ENCODE measurements at places on chromosomes 11 and 22. TPM values are rescaled to one million over a fixed set of nuclear protein-coding genes. Genes with fewer than 3 reads are reported as not detected.
A peak's percentile ranks its signal among the peaks of the same experiment; 100 is the strongest.

VPREB1 gene
- not detected for polyA plus RNA-seq

DNA sequence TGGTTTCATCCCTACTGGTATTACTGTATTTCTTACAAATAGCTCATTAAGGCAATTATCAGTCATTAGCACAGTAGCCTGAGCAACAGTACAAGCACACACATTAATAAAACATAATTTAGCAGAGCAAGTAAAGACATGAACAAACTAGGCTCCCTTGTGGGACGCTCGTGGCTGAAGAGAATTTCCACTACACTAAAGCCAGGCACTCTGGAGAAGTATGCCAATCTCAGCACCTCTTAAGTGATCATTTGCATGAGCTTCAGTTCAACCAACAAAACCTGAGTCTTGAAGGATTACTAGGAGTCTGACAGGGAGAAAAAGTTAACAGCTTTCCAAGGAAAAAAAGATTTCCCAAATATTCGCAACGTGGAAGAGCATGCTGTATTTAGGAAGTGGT, 109.1 kb downstream of the LARGE1 start:
- H3K36me3 ChIP-seq, result no peaks in the 10 kb centered on the region
- no peak overlapping the region for H3K27ac ChIP-seq
- H3K27me3 ChIP-seq, result no peaks in the 10 kb centered on the region
- no peaks in the 10 kb centered on the region for H3K4me1 ChIP-seq
- no peak for DNase-seq

DNA sequence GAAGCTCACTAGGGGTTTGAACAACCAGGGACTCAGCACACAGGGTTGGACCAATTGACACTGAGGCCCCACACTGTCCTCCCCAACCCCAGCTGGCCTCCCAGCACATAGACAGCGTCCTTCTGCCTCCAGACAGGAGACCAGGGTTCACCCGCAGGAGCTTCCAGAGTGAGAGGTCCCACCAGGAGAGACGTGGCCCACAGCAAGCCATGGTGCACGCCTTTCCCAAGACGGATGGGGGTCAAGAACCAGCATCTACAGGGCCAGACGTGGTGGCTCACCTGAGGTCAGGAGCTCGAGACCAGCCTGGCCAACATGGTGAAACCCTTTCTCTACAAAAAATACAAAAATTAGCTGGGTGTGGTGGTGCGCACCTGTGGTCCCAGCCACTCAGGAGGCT, 12.1 kb upstream of the SIGIRR start:
- H3K4me1 ChIP-seq, result no peaks in the 10 kb centered on the region
- no peak for DNase-seq
- peaks cover 3% of the 10 kb centered on the region for H3K36me3 ChIP-seq
- H3K4me3 ChIP-seq, result no peak overlapping the region
- no peak overlapping the region for H3K27ac ChIP-seq

OR8G5 gene
- not detected for polyA plus RNA-seq

GRCh38 chr11:19975414-19975990, 184.8 kb downstream of the DBX1 start:
- H3K36me3 ChIP-seq, result no peaks in the 10 kb centered on the region
- no peak overlapping the region for H3K27ac ChIP-seq
- no peak overlapping the region for H3K4me3 ChIP-seq
- H3K4me1 ChIP-seq, result no peaks in the 10 kb centered on the region
- H3K27me3 ChIP-seq, result no peaks in the 10 kb centered on the region

DNA sequence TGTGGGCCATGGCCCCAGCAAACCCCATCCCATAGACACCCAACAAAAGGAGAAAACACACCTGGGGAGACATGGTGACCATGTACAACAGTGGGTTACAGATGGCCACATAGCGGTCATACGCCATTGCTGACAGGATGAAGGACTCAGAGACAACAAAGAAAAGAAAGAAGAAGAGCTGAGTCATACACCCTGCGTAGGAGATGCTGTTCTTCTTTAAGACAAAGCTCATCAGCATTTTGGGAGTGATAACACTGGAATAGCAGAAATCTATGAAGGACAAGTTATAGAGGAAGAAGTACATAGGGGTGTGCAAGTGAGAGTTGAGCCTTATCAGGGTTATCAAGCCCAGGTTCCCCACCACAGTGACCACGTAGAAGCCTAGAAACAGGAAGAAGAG, 4.9 kb downstream of the OR8B8 start:
- H3K27me3 ChIP-seq, result no peaks in the 10 kb centered on the region
- no peak overlapping the region for H3K4me3 ChIP-seq
- no peaks in the 10 kb centered on the region for H3K36me3 ChIP-seq
- DNase-seq, result no peak
- H3K27ac ChIP-seq, result no peak overlapping the region

SPON1 gene
- polyA plus RNA-seq, result 0.45 TPM

CLTCL1 gene
- 0.55 TPM for polyA plus RNA-seq

DNA sequence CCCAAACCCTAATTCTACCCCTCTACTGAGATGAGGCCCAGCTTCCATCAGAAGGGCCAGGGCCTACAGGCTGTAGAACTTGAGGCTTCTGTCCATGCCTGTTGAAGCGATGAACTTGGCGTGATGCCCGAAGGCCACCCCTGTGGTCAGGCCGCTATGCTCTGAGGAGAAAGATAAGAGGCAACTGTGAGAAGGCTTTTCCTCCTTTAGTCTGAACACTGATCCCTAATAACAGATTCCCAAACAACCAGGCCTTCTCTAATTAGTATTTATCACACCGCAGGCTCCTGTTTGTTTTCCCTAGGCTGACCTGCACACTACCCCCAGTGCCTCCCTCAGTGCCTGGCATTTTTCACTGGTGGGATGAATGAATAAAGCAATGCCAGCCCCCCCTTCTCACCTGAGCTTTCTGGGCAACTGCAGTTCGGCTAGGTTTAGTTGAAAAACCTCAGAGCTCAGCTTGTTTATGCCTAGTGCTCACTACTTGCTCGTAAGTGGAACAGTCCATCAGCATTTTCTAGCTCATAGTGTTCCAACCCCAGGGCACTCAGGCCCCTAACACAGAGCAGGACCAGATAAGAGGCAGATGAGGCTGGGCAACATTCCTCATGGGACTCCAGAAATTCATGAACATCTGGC, 15.2 kb downstream of the PRPF19 start:
- H3K36me3 ChIP-seq, result peaks cover 54% of the 10 kb centered on the region
- H3K4me3 ChIP-seq, result no peak overlapping the region
- H3K27ac ChIP-seq, result no peak overlapping the region
- no peaks in the 10 kb centered on the region for H3K27me3 ChIP-seq
- DNase-seq, result no peak
- H3K4me1 ChIP-seq, result no peaks in the 10 kb centered on the region

MRGPRE gene
- polyA plus RNA-seq, result not detected

GRCh38 chr22:24030186-24030702, 19.1 kb downstream of the CABIN1 start:
- H3K4me1 ChIP-seq, result peaks cover 6% of the 10 kb centered on the region
- no peak overlapping the region for H3K4me3 ChIP-seq
- H3K27me3 ChIP-seq, result no peaks in the 10 kb centered on the region
- peaks cover 13% of the 10 kb centered on the region for H3K36me3 ChIP-seq

APOA5 gene
- polyA plus RNA-seq, result not detected

- H3K36me3 ChIP-seq, result no peaks in the 10 kb centered on the region
- H3K4me3 ChIP-seq, result no peak overlapping the region
- no peak overlapping the region for H3K27ac ChIP-seq
- no peaks in the 10 kb centered on the region for H3K27me3 ChIP-seq
Observed at GRCh38 chr11:96052921-96053651, 129.2 kb upstream of the MTMR2 start.

- peaks cover 12% of the 10 kb centered on the region for H3K27me3 ChIP-seq
- no peak overlapping the region for H3K27ac ChIP-seq
- H3K4me3 ChIP-seq, result no peak overlapping the region
- H3K36me3 ChIP-seq, result no peaks in the 10 kb centered on the region
- DNase-seq, result no peak
Observed at GRCh38 chr11:43947003-43947500, 4.6 kb downstream of the C11orf96 start.

MCHR1 gene
- polyA plus RNA-seq, result not detected

DNA sequence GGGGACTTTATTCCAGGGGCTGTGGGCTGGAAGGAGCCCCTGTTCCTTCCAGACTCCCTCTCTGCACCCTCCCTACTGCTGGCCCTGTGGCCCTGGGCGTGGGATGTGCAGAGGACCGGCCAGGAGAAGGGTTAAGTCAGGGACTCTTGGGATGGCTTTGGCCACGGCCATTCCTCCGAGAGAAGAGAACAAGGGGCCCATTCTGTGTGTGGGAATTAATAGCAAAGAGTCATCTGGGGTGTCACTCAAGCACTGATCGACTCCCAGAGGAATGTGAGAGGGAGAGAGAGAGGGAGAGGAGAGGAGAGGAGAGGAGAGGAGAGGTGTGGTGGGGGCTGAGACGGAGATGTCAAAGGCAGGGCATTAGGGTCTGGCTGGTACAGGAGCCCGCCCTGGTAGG, 14.2 kb upstream of the SOX10 start:
- H3K36me3 ChIP-seq, result no peaks in the 10 kb centered on the region
- H3K27me3 ChIP-seq, result no peaks in the 10 kb centered on the region
- no peak overlapping the region for H3K27ac ChIP-seq
- no peak overlapping the region for H3K4me3 ChIP-seq
- DNase-seq, result no peak

GRCh38 chr11:129364143-129364654, 11.4 kb upstream of the BARX2 start:
- H3K27ac ChIP-seq, result no peak overlapping the region
- no peaks in the 10 kb centered on the region for H3K4me1 ChIP-seq
- DNase-seq, result peak; percentile 62
- no peaks in the 10 kb centered on the region for H3K36me3 ChIP-seq
- no peak overlapping the region for H3K4me3 ChIP-seq

GRCh38 chr11:32262367-32262766, 171.5 kb downstream of the RCN1 start:
- H3K4me1 ChIP-seq, result no peaks in the 10 kb centered on the region
- DNase-seq, result no peak
- no peak overlapping the region for H3K4me3 ChIP-seq
- H3K36me3 ChIP-seq, result no peaks in the 10 kb centered on the region
- H3K27ac ChIP-seq, result no peak overlapping the region
- no peaks in the 10 kb centered on the region for H3K27me3 ChIP-seq

DNA sequence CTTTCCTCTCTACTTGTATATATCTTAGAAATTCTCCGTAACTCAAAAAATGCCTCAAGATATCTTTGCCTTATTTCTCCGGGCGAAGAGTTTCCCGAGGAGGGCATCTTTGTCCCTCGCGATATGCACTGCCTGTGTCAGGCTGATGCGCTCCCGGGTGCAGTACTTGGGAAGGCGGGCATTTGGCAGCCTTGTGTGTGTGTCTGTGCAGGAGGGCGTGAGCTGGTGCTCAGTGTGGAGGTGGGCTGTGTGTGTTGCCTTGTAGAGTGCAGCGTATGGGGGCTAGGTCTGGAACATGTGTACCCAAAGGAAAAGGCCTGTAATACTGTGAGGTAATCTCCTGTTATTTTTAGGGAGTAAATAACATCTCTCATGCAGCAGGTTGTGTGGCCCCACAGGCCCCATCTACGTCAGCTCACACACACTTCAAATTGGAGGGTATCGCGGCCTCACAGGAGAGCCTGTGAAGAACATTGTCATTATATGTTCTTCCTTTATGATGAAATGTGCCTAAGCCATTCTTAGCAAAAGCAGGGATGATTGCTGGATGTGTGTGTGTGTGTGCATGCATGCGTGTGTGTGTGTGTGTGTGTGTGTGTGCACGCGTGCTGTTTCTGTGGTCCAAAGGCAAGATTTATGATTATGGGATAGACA, 77.5 kb downstream of the KCNJ1 start:
- no peaks in the 10 kb centered on the region for H3K4me1 ChIP-seq
- H3K4me3 ChIP-seq, result no peak overlapping the region
- H3K27ac ChIP-seq, result no peak overlapping the region
- peaks cover 82% of the 10 kb centered on the region for H3K36me3 ChIP-seq

- H3K36me3 ChIP-seq, result peaks cover 5% of the 10 kb centered on the region
- no peaks in the 10 kb centered on the region for H3K27me3 ChIP-seq
- peak; percentile 70 for DNase-seq
- peak within 1 kb of the TSS; percentile 100 for H3K27ac ChIP-seq
- peaks cover 80% of the 10 kb centered on the region for H3K4me1 ChIP-seq
Observed at GRCh38 chr11:58575377-58576020, at the start of gene LPXN. Gene LPXN (minus strand): TSS chr11:58575856. CDS start chr11:58575772, 84 bp downstream.

DNA sequence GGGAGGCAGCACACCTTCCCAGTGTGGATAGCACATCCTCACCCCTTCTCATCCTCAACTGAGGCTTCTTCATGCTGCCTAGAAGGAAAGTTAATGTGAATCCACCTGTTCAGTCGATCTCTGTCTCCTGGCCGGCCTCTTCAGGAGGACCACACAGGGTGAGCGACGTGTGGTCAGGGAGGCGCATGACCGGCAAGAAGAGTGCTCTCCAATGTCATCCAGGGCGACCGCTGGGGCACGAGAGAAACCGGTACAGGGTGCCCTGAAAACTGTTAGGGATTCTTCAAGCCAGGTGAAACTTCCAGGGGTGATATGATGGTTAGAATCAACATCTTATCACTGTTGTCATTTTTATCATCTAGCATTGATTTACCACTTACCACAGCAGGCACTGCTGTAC, 43.0 kb downstream of the IGSF9B start:
- H3K4me3 ChIP-seq, result no peak overlapping the region
- no peak overlapping the region for H3K27ac ChIP-seq
- H3K4me1 ChIP-seq, result peaks cover 7% of the 10 kb centered on the region
- DNase-seq, result no peak

RAB38 gene
- 2.6 TPM for polyA plus RNA-seq

- H3K4me1 ChIP-seq, result no peaks in the 10 kb centered on the region
- no peak overlapping the region for H3K27ac ChIP-seq
- H3K4me3 ChIP-seq, result no peak overlapping the region
Observed at GRCh38 chr11:84922836-84923235, 704.3 kb downstream of the DLG2 start.

KIAA0930 gene
- 2.0 TPM for polyA plus RNA-seq

SCGB1D2 gene
- polyA plus RNA-seq, result not detected

CYP2R1 gene
- 14.2 TPM for polyA plus RNA-seq

- H3K36me3 ChIP-seq, result peaks cover 31% of the 10 kb centered on the region
- H3K27me3 ChIP-seq, result no peaks in the 10 kb centered on the region
- no peak overlapping the region for H3K27ac ChIP-seq
- H3K4me1 ChIP-seq, result no peaks in the 10 kb centered on the region
Observed at GRCh38 chr22:43136255-43136654, 6.9 kb downstream of the MCAT start.

KCNK4 gene
- polyA plus RNA-seq, result not detected

GRCh38 chr11:66543263-66544107, 2.4 kb downstream of the ZDHHC24 start:
- H3K27ac ChIP-seq, result peak overlapping the region; percentile 85
- H3K4me1 ChIP-seq, result peaks cover 43% of the 10 kb centered on the region
- H3K27me3 ChIP-seq, result no peaks in the 10 kb centered on the region
- H3K36me3 ChIP-seq, result peaks cover 25% of the 10 kb centered on the region
- peak; percentile 54 for DNase-seq
- H3K4me3 ChIP-seq, result peak overlapping the region; percentile 75
